ENCODE measurements at places on chromosomes 4 and X. TPM values are rescaled to one million over a fixed set of nuclear protein-coding genes. Genes with fewer than 3 reads are reported as not detected.

Gene GRPR
- 0.92 TPM for total RNA-seq

Gene GPR82
- not detected for total RNA-seq

Gene RNF175
- total RNA-seq: 0.83 TPM

Gene TMEM150C
- total RNA-seq: 7.0 TPM

Gene CXCL11
- total RNA-seq: 0.26 TPM

Gene ASB9
- total RNA-seq: 30.3 TPM

Gene TREX2
- total RNA-seq: 0.40 TPM

Gene UBE2D3
- 344 TPM for total RNA-seq

Gene YIPF6
- 55.5 TPM for total RNA-seq

Gene MAGEA9B
- total RNA-seq: not detected

Gene ATP2B3
- total RNA-seq: not detected

Gene PLAC1
- total RNA-seq: 1.7 TPM

Gene PASD1
- total RNA-seq: 3.3 TPM

Gene VCX3B
- total RNA-seq: not detected

Gene TCEAL1
- total RNA-seq: 23.2 TPM

Gene SGMS2
- total RNA-seq: 3.0 TPM

Gene ADAMTS3
- 2.5 TPM for total RNA-seq

Gene RGN
- total RNA-seq: 0.29 TPM

Gene TCEANC
- total RNA-seq: 5.4 TPM

Gene HERC6
- total RNA-seq: 2.8 TPM

Gene CT45A3
- 54.6 TPM for total RNA-seq

Gene MAGEA11
- 0.24 TPM for total RNA-seq

Gene TLL1
- not detected for total RNA-seq

Gene ZAR1
- total RNA-seq: not detected

Gene RGS12
- 4.8 TPM for total RNA-seq

Gene PPP2R2C
- total RNA-seq: not detected

Gene ZNF732
- 0.08 TPM for total RNA-seq

Gene PNMA6A
- 9.4 TPM for total RNA-seq

Gene SPANXB1
- total RNA-seq: not detected

Gene ZNF711
- total RNA-seq: 2.5 TPM

Gene GPRIN3
- total RNA-seq: 3.8 TPM

Gene CENPC
- total RNA-seq: 9.5 TPM

Gene NUDT10
- 1.9 TPM for total RNA-seq

Gene RNF150
- total RNA-seq: 16.3 TPM

Gene FOXR2
- not detected for total RNA-seq

Gene TMEM255A
- total RNA-seq: 27.2 TPM
